ENCODE measurements at places on chromosomes 13 and 19.

- DNase-seq = no peak
These were observed 115.6 kb downstream of the POU4F1 start for GRCh38 chr13:78487707-78488106.

GRCh38 chr13:30743319-30744055 is 8.1 kb downstream of the ALOX5AP start:
- DNase-seq = no peak

DNA sequence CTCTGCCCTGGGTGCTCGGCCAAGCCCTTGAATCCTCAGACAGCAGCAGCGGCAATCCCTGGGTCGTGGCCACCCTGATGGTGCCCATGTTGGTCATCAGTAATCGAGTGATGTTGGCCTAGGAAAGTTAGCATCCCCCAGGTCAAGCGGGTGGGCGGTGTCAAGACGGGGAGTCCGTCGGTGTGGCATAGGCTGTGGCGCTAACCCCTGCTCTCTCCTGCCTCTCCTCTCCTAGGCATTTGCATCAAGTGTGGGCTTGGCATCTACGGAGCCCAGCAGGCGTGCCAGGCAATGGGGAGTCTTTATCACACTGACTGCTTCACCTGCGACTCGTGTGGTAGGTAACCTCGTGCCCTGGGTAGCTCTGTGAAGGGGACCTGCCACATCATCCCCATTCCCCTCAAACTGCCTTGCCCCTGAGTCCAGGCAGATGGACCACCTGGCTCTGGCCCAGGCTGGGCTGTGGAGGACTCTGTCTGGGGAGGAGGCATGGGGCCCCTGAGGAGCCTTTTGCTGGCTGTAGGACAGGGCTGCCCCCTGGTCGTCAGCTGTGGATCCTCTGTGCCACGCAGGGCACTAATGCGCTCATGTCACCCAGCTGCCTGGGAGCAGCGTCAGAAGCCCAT is 8.7 kb downstream of the WTIP start:
- DNase-seq = no peak

GRCh38 chr19:4186087-4186993 is 3.9 kb downstream of the ANKRD24 start:
- DNase-seq = peak; percentile 66

- DNase-seq = no peak
These were observed 1.4 kb downstream of the GGN start for GRCh38 chr19:38386300-38386970.

GRCh38 chr13:61410669-61411297 is 4.9 kb downstream of the PCDH20 start:
- peak; percentile 10 for DNase-seq

DNA sequence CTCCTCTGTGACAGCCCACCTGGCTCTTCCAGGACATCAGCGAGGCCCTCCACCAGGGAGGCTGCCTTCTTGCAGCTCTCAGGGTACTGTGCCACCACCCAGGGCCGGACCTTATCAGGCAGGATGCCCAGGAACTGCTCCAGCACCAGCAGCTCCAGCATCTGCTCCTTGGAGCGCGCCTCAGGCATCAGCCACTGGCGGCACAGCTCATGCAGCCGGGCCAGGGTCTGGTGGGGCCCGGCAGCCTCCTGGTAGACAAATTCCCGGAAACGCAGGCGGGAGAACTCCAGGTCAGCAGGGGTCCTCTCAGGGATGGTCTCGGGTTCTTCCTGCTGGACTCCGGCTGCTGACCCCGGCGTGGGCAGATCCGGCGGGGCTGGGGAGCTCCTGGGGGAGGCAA is 8.2 kb downstream of the ZSCAN18 start:
- no peak for DNase-seq

DNA sequence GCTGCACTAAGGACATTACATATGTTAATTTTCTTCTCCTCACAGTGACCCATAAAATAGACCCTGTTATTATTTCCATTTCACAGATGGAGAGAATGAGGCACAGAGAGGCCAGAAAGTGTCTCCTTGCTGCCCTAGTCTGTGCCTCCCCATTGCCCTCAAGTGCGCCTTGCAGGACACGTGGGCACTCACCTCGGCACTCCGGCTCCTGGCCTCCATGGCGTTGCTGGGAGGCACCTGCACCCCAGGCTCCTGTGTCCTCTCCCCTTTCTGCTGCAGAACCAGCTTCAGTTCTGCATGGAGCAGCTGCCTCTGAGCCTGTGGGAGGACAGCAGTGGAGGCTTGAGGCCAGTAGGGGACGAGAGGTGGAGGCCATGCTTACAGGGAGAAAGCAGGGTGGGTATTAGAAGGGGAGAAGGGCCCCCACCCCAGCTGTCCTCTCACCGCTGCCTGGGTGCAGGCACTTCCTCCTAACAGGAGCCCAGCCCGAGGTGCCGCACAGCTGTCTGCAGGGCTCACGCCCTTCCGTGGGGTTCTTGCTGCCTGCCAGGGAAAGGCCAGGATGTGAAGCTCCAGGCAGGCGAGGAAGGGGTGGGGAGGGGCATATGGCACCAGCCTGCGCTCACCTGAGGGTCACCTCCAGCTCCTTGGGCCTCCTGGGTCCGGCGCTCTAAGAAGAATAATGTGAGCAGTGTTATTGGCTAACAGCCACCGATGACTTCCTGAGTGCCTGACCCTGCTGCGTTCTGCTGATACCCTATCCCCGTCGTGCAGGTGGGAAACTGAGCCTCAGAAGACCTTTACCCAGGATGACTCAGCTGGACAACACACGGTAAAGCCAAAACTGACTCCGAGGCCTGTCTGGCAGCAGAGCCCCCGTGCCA is 5.2 kb downstream of the PRX start:
- DNase-seq = no peak

DNA sequence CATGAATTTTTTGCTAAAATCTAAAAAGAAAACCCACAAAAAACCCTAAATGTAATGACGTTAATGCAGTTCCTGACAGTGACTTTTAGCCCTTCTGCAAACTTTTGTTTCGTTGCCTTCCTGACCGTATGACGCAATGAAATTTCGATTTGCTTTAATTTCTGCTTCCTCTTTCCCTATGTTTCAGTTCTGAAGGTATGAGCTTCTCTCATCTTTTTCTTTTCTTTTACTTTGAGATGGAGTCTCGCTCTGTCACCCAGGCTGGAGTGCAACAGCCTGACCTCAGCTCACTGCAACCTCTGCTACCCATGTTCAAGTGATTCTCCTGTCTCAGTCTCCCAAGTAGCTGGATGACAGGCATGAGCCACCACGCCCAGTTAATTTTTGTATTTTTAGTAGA is 6.1 kb upstream of the LILRA5 start:
- no peak for DNase-seq

DNA sequence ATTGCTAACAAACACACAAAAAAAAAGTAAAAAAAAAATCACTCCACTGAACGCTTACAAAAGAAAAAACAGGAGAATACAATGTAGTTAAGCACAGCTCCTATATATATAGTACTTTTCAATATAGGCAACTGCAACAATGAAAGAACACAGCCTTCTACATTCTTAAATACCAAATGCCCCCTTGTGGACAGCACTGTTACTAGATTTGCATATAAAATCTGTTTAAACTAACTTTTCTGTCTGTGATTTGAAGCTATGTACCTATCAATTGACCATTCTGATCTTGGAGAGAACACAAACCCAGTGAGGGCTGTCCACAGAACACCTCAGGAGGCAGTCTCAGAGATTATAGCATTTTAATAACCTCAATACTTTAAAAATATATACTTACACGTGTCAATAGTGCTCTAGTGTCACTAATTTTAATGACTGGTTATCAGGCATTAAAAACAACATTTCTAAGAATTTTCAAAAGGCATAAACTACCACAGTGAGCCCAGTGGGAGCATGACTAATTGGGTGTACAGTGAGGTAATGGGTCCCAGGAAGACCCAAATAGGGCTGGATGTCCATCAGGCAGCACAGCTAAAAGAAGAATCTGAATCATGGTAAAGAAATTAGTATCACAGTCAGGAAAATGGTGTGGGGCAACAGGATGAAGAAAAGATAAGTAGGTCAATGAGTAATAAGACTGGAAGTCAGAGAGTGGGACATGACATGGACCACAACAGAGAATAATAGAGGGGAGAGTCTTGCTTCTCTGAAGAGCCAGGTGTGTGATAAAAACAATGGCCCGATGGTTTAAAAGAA is 22.2 kb downstream of the CCDC169 start:
- DNase-seq = peak; percentile 53

DNA sequence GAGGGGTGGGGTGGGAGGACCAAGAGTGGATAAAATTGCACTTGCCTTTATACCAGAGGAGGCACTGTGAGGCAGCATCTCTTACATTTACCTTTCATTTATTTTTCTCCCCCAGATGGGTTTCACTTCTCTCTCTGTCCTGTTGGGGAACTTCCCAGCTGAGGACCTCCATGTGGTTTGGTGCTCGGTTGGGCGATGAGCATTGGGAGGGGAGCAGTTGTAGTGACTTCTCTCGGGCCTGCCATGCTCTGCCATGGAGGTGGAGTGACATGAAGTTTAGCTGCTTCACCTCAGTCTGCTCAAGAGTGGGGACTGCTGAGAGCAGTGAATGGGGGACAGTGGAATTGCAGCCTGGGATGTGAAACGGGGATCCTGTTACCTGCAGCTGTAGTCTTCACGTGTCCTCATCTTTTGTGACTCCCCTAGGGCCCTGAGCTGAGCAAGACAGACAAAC is 23.1 kb upstream of the CXCL17 start:
- no peak for DNase-seq

DNA sequence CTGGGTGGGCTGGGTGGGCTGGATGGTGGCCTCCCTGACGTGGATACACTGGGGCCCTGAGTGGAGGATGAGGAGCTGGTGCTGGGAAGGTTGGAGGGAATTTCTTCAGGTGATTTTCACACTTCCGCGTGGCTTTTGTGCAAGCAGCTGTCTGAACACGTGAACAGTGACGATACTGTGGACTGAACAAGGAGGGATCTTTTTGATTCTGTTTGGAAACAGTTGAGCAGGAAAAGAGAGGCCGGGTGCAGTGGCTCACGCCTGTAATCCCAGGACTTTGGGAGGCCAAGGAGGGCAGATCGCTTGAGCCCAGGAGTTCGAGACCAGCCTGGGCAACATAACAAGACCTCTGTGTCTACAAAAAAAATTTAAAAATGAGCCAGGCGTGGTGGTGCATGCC is 9.1 kb upstream of the GTF2F1 start:
- no peak for DNase-seq

- DNase-seq = no peak
These were observed 66.4 kb downstream of the SPACA7 start for GRCh38 chr13:112442483-112443090.

DNA sequence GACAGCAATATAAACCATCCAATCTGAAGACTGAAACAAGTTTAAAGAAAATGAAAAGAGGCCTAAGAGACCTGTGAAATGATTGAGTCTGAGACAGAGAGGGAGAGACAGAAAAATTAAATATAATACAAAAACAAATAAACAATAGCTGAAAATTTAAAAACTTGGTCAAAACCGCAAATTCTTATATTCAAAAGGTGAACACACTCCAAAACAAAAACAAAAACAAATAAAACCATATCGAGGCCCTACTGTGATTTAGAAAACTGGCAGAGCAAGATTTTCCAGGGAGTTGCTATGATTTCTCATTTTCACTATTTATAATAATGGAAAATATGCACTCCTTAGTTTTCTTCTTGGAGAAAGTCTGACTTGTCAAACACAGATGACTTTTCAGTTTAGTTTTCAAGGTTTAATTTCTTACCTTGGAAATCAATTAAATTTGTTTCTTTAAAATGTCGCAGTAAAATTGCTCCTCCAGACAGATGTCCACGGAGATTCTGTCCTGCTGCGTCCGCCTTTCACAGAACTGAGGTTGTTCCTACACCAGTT is 1420.3 kb downstream of the UQCRFS1 start:
- DNase-seq = no peak

GRCh38 chr19:12331211-12331941 is 2.1 kb downstream of the ZNF563 start:
- DNase-seq = peak; percentile 69

GRCh38 chr13:62875118-62875640 is 1459.5 kb upstream of the PCDH20 start:
- DNase-seq = no peak

- peak; percentile 3 for DNase-seq
These were observed 517.2 kb upstream of the SLITRK1 start for GRCh38 chr13:84399320-84400085.

GRCh38 chr19:38869836-38870607 is 8.1 kb downstream of the RINL start:
- peak; percentile 61 for DNase-seq

DNA sequence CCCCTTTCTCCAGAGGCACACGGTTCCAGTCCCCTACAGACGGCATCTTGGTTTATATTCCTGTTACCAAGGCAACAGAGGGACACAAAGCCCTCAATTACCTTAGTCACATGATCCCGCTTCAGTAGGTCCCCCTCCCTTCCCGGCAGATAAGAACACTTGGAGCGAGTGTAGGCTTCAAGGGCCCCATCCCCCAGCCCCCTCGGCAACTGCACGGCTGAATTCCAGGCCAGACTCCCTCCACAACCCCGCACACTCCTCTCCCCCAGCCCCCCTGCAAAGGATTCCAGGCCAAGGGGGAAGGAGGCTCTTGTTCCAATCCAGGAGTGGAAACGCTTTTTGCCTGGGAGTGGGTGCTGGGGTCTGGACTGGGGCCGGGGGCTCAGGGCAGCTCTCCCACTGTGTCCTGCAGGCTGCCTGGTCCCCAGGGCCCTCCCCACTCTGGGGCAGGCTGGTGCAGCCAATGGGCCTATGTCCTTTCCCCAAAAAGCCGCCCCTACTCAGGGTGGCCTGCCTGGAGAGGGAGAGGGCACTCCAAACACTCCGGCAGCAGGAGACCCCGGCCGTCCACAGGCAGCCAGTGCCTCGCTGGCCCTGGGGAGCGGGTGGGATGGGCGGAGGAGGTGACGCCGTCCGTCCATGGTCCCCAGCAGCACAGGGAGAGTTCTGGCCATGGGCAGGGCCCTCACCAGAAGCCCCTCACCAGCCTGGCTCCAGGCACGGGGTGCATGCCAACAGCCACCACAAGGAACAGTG is 62.6 kb downstream of the MLLT1 start:
- DNase-seq = no peak

DNA sequence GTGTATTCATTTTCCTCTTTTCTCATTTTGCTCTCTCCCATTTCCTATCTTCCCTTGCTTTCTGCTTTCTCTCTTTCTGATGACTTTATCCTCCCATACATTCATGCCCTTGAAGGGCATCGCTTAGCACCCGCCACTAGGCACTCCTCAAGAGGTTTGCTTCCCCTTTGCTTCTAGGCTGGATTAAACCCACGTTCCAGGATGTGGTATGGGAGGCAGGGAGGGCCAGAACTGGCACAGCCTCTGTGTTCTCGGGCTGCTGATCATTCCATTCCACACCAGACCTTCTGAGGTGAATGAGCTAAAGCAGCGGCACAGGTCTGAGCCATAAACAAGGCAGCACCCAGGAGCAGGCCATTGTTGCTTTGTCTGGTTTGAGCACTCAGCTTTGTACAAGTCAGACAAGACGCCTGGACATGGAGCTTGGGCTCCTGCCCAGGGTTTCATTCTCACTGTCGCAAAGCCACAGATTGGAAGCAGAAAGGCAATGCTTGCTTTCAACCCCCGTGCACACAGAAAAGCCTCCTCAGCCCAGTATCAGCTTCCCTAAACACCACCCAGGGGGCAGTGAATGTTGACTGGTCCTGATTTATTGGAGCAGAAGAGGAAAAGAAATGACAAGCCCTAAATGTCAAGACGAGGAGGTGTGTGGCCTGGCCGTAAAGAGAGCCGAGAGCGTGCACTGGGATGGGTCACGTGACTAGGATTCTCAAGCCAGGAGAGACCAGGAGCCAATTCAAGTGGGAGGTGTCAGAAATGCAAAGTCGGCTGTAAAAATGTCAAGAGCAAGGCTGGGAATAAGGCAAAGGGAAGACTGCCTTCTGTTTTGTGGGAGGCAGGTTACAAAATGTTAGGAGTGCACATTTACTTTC is 218.0 kb upstream of the SERP2 start:
- no peak for DNase-seq
